NCI-H1694 (cell line): ENCODE measurements at places on chromosomes 6 and 20.
A peak's percentile ranks its signal among the peaks of the same experiment; 100 is the strongest.

DNA sequence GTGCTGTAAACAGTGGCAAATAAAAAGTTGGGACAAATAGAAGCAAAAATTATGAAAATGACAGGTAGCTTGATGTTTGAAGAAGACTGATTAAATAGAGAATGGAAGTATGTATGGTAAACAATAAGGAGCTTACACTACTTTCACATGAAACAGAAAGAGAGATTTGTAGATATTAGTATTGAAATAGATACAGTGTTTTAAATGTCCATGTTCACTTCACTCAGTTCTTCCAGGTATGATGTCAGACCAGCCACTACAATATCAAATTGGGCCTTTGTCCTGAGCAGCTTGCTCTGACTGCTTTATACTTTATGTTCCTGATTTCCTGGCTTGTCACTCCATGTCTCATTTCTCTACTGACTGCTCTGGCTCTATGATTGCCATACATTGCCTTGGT, 107.5 kb downstream of the CENPW start:
- no peak for DNase-seq

- peak; percentile 1 for DNase-seq
Observed at GRCh38 chr6:142155895-142156757, 9.1 kb downstream of the VTA1 start.

DNA sequence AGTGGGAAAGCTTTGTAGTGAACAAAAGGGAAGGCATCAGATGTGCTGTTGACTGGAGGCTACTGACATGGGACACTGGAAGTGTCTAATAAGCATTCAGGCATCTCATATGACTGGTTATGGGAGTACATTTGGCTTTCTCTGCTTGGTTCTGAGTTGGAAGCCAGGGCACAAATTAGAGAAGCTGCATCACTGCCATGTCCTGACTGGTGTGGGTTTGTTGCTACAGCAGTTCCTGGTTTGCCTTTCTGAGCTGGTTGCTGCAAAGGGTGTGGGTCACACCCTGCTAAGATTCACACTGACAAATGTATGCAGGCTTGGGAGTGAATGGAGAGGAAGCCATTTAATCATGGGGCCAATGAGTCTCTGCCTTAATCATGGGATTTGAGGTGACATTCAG, 36.2 kb upstream of the NANP start:
- DNase-seq = no peak

GRCh38 chr20:53597521-53598120, 4.0 kb upstream of the ZNF217 start:
- DNase-seq = no peak

GRCh38 chr6:166162599-166163342, 4.9 kb downstream of the TBXT start:
- DNase-seq = no peak

- DNase-seq = no peak
Observed at GRCh38 chr6:39137245-39137644, 22.3 kb upstream of the SAYSD1 start.

DNA sequence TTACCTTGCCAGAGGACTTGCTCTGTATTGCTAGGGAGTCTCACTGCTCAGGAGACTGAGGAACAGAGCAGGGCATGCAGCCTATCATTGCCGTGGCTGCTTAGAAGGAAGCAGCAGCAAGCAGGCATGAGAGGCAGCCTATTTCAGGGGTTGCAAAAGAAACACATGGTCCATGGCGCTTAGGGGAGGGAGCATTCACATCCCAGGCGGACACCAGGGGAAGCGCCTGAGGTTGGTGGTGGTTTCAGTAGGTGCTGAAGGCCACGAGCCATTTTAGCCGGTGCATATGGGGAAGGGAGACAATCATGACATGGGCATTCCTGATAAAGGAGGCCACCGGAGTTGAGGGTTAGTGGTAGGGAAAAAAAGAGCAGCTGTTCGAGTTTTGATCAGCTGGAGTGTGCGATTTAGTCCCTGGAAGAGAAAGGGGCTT, 20.9 kb downstream of the FARS2 start:
- DNase-seq = no peak

DNA sequence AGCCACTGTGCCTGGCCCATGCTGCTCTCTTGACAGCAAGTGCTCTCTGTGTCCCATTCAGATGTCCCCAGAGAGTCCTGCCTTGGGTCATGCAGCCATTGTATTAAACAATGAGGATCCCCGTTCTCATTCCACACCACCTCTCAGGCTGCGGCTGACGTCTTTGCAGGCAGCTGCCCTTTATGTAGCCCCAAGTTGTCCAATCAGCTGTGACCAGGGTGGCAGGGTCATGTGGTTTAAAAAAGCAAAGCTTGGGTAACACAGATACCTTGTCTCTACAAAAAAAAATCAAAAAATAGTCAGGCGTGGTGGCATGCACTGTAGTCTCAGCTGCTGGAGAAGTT, 13.2 kb downstream of the GCNT2 start:
- DNase-seq = no peak

GRCh38 chr20:21336455-21337151, 33.5 kb downstream of the XRN2 start:
- DNase-seq = no peak

GRCh38 chr20:62390317-62391164, 3.6 kb downstream of the RPS21 start:
- no peak for DNase-seq

DNA sequence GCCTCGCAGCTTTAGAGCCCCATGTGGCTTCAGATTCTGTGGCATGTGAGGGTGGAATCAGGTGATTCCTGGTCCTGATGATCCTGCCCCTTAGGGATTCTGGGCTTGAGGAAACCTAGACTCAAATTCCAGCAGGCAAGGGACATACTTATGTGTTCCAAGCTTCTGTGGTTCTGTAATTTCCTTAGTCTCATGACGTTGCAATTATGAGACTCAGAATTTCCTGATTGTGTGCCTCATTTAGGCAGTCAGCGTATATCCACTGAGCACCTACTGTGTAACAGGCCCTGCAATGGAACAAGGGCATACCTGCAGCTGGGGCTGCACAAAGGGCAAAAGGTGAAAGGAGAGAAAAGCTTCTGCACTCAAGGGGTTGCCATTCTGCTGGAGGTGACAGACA, 11.6 kb upstream of the BPIFB4 start:
- no peak for DNase-seq

- DNase-seq = no peak
Observed at GRCh38 chr6:20211941-20212391, 303 bp downstream of the MBOAT1 start.

- DNase-seq = no peak
Observed at GRCh38 chr6:139338795-139339194, 35.7 kb downstream of the CITED2 start.

DNA sequence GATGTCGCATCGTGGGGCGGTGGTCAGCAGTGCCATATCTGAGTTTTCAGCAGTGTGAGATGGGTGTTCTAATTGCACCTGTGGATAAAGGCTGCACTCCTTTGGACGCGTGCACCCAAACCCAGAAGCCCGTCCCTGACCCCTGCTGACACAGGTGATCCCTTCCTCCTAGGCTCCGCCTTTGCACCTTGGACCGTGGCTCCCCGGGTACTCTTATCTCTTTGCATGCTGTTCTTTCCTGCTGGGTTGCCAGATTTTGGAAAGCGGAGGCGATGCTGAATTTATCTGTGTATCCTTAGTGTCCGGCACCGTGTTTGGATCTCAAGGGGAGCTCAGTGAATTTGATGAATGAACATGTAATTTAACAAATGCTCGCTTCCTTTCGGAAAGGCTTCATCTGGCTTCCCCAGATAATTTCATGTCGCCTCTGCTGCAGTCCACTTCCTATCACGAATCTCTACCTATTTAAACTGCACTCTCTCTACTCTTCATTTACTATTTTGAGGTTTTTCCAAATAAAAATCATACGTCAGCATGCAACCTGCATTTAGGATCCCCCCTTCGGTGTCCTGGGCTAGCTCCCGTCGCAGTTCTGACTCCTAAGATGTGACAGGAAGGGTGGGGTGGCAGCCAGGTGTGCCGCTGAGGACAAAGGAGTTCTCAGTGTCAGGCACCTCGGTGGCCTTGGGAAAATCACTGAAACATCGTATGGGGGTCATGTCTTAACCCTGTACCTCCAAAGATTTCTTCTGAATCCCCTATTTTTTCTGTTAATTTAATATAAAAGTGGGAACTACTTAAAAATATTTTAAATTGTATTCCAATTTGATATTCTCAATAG, 753 bp upstream of the PERP start:
- DNase-seq = no peak

DNA sequence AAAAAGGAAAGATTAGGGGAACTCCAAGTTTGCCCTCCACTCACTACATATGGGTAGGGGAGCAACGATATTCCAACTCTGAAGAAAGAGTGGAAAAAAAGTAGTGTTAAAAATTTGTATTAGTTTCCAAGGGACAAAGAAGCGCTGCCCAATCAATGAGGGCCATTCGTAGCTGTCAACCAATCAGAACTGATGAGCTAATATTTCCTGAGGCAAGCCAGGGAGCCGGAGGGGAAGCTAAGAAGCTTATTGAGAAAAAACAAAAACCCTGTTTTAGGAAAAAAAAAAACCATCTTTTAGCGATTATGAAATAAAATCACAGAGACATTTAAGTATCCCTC, 59.5 kb downstream of the TRIM38 start:
- DNase-seq = peak; percentile 1

- DNase-seq = no peak
Observed at GRCh38 chr6:74931558-74931957, 274.3 kb downstream of the COL12A1 start.

- no peak for DNase-seq
Observed at GRCh38 chr20:16427571-16427970, 145.7 kb downstream of the KIF16B start.

- DNase-seq = peak; percentile 51
Observed at GRCh38 chr6:2196079-2196679, 49.2 kb downstream of the GMDS start.

DNA sequence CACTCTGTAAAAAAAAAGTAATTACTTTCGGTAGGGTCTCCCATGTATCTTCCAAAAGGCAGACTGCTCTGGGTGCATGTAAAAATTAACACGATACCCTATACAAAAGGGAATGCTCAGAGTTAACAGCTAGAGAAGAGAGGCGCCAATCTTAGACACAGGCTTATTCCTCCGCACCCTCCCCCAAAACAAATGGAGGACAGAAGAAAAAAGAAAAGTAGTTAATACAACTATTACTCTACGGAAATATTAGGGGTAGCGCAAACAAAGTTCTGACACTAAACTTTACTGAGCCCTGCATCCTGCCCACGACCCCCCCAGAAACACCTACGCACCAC, 331 bp upstream of the UFL1 start:
- no peak for DNase-seq

GRCh38 chr6:1885576-1886011, 275.9 kb downstream of the FOXC1 start:
- DNase-seq = no peak

- no peak for DNase-seq
Observed at GRCh38 chr6:56682635-56683034, 39.9 kb upstream of the DST start.

DNA sequence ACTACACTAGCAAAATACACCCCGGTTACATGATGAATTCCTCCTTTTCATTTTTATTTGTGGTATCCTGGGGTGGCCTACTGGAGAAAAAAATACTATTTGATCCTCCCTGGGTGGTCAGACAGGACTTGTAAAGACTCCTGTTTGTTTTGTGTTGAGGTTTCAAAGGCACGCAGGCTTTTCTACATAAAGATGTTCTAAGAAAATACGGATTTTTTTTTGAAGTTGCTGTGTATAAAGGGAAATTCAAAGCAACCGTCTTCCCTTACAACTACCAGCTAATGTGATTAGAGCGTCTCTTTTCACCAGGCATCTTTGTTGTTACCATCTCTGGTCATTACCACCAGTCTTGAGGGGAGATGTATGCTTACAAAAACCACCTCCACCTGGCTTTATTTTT, 187.1 kb downstream of the SOX4 start:
- no peak for DNase-seq

GRCh38 chr6:35620706-35621105, 68.0 kb downstream of the FKBP5 start:
- no peak for DNase-seq

DNA sequence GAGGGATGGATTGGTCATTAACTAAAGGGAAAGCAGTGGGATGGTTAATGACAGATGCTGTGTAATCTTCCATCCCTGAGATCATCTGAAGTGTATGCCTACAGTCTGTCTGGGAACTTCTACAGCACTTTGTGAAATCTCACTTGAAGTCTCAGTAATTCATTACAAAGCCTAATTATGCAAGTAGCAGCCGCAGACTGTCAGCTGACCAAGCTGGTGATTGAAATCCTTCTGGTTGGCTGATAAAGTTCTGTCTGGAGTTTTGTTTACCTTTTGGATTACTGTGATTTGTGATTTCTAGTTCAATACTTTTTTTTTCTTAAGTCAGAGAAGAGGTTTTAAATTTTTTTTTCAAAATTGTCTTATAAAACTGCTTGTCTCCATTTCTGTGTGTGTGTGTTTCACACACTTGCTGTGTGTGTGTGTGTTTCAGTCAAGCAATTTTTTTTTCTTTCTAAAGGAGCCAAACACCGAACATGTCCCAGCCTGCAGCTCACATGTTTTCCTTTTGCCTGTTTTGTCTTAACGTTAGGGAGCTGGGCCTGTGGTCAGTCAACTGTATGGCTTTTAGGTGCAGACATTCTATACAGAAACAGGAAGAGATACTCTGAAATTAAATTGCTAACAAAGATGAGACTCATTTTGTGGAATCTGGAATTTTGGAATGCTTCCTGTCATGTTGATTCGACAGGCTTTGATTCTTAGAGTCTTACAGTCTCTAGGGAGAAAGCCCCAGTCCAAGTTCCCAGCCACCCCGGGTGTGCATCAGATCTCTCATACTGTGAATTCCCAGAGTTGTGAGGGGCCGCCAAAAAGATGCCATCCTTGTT, 28.5 kb upstream of the ADGRF4 start:
- DNase-seq = no peak

- no peak for DNase-seq
Observed at GRCh38 chr6:105578179-105578707, 175.4 kb upstream of the PREP start.

DNA sequence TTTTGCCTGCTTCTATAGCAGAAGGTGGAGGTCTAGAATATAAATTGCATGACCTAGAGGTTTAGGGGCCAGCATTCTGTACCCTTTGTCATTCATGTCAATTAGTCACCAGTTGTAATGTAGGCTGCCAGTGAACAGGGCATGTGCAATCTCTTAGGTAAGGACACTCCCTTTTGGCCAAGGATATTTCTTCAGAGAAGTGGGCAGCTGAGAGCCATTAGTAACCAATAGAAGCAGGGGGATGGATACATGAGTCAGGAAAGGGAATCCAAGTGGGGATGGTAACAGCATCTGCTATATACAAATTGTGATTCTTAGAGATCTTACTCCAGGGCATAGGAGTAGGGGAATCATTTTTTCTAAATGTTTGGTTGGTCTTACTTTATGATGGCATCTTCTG, 494.2 kb upstream of the JAG1 start:
- no peak for DNase-seq

- no peak for DNase-seq
Observed at GRCh38 chr6:129667621-129668020, 42.4 kb downstream of the ARHGAP18 start.

DNA sequence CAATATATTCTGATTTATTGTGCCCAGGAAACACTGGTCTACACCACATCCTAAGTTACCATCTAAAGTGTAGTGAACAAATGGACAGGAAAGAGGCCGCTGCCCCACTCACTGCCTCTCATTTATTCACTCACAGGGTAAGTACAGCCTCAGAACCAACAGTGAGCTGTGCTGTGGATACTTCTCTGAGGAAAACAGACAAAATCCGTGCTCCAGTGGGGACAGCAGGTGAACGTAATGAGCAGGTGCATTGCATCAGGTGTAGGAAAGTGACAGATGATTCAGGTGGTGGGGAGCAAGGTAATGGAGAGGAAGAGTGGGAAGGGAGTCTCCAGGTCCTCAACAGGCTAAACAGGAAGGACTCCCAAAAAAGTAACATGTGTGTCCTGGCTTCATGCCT, 8.4 kb upstream of the ULBP2 start:
- no peak for DNase-seq

GRCh38 chr6:35258336-35258735, 1.2 kb upstream of the ZNF76 start:
- no peak for DNase-seq
